Activated naive CD8-positive, alpha-beta T cell treated with anti-CD3 and anti-CD28 coated beads, Interleukin-2, amount 50 U/mL, for 24 hours (primary cell): ENCODE measurements at places on chromosomes 5 and 9.

DNA sequence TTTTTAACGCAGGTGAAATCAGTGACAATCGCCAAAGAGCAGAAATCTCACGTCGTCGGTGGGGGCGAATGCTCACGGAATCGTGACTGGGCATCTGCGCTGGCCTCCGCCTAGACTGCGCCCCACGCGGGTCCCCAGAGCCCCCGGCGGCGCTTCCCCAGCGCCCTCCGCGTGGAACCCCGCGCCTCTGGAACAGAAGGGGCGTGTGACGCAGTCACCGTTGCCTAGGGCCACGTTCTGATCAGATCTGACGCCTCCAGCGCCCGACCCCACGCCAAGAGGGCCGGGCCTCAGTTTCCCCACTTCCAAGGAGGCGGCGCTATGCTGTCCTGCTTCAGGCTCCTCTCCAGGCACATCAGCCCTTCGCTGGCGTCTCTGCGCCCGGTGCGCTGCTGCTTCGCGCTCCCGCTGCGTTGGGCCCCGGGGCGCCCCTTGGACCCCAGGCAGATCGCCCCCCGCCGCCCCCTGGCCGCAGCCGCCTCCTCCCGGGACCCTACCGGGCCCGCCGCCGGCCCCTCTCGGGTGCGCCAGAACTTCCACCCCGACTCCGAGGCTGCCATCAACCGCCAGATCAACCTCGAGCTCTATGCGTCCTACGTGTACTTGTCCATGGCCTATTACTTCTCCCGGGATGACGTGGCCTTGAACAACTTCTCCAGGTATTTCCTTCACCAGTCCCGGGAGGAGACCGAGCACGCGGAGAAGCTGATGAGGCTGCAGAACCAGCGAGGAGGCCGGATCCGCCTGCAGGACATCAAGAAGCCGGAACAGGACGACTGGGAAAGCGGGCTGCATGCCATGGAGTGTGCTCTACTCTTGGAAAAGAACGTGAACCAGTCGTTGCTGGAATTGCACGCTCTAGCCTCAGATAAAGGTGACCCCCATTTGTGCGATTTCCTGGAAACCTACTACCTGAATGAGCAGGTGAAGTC, at the start of gene FTMT:
FTMT (plus strand) TSS at position 240 of the 932 bp plus-strand sequence; CDS start at position 322, 82 bp downstream.
- DNase-seq = no peak

DNA sequence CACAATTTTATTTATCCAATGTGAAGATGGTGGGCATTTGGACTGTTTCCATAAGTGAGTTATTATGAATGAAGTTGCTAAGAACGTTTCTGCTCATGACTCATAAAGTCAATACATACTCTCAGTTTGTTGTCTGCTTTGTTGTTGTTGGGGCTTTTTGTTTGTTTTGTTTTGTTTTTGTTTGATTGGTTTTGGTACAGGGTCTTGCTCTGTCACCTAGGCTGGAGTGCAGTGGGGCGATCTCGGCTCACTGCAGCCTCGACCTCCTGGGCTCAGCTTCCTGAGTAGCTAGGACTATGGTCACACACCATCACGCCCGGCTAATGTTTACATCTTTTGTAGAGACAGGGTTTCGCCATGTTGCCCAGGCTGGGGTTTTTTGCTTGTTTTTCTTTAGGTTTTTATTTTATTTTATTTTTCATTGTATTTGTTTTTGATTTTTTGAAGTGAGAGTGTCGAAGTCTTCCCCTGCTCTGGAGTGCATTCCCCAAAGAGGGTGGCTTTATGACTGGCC, 18.0 kb downstream of the TRIM7 start:
- no peak for DNase-seq

DNA sequence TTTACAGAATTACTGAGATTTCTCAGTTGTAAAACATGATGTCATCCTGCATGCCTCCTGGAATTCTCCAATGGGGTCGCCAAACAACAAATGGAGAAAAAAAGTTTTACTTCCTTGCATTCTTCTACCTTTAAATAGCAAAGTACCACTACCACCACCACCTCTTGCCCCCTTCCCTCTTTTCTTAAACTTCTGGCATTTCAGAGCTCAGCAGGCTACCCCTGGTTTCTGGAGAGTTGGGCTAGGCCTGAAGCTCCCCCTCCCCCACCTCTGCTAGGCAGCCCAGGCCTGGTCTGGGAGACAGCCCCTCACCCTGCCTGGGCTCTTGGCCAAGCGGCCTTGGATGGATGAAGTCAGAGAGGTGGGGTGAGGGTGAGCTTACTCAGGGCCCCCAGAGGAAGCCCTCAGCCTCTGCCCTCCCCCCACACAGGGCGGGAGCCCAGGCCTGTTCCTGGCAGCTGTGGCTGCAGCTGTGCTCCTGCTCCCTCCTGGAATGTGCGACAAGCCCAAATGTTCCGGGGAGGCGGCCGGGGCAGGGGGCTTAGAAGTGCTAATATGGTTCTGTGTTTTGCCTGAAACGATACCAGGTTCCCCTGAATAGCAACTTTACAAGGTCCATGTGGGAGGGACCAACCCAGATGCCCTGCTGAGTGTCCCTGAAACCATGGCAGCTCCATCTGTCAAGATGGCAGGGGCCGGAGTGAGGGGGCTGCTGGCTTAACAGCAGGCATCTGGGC, 6.0 kb upstream of the CCIN start:
- no peak for DNase-seq

DNA sequence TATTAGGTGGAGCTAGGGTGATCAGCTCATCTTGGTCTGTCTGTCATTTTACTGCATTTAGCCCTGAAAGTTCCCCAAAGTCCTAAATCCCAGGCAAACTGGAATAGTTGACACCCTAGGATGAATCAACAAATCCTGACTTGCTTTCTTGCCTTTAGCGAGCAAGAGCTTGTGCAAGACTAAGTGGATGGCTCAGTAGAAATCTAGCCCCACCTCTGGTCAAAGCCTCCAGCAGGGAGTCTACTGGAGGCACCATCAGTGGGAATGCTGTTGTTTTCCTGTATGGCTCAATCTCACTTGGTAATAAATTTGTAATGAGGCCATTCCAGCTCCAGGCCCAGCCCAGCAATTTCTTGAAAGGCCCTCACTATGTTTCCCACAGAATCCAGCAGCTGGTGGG, 43.7 kb upstream of the TRPC7 start:
- no peak for DNase-seq

DNA sequence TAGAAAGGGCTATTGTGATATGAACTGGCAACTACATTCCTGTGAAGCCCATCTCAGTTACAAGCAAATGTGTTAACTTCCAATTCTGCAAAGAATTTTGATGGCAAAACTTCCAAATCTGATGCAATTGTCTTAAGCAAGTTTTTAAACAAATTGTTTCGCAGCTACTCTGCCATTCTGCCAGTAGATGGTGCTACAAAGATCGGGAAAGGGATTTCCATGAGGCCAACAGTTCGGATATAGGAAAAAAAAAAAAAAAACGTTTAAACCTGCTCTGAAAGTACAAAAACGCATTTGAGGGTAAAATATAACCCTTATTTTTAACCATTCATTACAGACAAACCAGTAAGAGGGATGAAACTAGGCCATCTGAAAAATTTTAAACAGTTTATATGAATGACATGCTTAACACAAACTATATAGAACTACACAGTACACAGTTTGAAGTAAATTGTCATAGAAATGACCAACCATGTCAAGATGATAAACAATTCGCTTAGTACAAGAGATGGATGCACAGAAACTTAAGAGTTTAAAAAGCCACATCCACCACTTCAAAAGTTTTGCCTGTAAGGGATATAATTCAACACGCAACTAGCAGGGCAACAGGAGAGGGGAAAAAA, 2.2 kb downstream of the HNRNPA0 start:
- no peak for DNase-seq

DNA sequence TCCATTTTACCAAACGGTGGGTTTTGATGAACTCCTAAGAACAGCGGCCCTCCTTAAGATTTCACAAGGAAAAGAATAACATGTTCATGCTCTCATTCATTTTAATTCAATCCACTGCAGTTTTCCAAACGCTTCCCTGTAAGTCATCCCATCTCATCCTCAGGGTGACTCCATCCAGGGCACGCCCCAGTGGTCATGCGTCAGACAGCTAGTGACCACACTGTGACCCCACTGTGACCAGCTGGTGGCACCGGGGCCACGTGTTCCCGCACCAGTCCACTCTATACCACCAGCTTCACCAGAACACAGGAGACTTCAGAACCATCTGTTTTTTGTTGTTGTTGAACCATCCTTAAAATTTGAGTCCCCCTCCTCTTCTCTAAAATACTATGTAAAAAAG, 14.3 kb downstream of the ATPSCKMT start:
- no peak for DNase-seq

- DNase-seq = no peak
Observed at GRCh38 chr9:4141296-4141695, 158.6 kb downstream of the GLIS3 start.

- DNase-seq = no peak
Observed at GRCh38 chr5:133939668-133940067, 28.8 kb downstream of the C5orf15 start.

GRCh38 chr5:90368454-90369246, 40.9 kb downstream of the CETN3 start:
- DNase-seq = no peak

DNA sequence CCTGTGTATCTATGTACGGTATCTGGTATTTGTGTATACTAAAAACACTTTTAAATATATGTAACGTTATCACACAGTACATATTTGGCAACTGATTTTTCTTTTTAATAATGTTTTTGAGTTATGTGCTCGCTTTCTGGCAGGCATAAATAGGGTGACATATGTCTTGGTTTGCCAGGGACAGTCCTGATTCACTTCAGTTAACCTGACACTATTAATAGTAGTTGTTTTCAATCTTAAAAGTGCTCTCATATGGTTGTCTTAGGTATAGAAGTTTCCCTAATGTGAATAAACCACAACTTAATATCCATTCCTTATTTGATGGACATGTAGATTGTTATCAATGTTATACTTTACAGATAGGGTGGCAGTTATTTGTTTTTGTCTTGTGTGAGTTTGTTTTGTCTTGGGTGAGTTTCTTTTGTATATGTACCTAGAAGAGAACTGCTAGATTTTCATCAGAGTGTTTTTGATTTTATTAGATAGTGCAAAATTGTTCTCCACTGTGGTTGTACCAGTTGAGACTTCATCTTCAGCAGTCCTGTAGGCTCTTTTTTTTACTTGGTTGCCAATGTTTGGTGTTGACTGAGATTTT, 7.9 kb downstream of the G3BP1 start:
- no peak for DNase-seq

DNA sequence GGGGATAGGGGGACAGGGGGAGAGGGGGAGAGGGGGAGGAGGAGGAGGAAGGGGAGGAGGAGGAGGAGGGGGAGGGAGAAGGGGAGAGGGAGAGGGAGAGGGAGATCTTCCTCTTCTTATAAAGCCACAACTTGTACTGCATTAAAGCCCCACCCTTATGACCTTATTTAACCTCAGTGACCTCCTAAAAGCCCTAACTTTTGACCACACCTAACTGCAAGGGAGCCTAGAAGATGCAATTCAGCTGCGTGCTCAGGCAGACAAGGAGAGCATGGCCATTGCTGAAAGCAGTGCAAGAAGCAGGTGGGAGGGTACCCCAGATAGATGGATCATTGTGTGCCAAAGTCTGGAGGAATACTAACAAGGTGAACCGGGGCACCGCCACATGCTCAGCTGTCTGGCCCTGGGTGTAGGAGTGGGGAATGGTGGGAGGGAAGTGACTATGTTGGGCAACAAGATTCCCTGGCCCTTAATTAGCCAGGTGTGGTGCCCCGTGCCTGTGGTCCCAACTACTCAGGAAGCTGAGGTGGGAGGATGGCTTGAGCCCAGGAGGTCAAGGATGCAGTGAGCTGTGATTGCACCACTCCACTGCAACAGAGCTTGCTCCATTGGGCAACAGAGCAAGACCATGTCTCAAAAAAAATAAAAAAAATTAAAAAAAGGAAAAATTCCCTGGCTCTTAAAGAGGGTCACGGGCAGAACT, 125.4 kb upstream of the BOD1 start:
- no peak for DNase-seq

DNA sequence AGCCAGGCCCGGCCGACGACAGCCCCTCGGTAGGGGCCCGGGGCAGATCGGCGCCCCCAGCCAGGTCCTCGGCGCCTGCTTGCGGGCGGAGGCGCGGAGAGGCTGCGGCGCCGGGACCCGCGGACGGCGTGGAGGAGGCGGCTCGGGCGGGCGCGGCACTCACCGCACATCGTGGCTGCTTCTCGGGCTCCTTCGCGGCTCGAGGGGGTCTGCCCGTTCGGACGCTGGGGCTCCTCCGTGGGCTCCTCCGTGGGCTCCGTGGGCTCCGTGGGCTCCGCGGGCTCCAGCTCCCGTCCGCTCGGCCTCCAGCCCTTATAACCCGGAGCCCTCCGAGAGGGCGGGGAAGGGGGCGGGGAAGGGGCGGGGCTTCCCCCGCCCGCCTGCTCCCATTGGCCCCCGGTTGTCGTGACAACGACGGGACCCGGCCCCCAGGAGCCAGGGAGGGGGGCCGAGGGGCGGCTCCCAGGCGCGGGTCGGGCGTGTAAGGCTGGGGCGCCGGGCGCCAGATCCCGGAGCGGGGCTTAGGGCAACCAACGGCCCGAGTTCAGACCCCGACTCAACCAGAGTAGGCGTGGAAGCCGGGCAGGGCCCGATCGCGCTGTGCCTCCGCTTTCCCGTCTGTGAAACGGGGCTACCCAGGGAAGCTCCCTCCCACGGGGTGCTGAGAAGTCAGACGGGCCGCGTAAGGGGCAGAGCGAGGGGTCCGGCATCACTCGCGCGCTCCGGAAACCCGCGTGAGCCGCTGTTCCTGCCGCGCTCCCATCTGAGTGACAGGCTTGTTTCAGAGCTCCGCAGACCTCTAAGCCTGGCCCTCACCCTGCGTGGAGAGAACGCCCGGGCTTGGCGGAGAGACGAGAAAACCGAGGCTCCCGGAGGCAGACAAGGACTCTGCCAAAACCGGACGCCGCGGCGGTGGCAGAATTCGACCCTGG, at the start of gene GFPT2:
GFPT2 (minus strand) TSS at position 289 of the 932 bp plus-strand sequence; CDS start at position 170, 119 bp downstream.
- peak; percentile 72 for DNase-seq

- no peak for DNase-seq
Observed at GRCh38 chr5:126610160-126610559, 9.4 kb downstream of the PHAX start.

- DNase-seq = no peak
Observed at GRCh38 chr5:78624011-78624541, 24.5 kb downstream of the LHFPL2 start.
